ENCODE measurements at places on chromosomes 12 and 14.

- no peak for DNase-seq
These were observed 108.1 kb downstream of the ZFP36L1 start for GRCh38 chr14:68684466-68685418.

DNA sequence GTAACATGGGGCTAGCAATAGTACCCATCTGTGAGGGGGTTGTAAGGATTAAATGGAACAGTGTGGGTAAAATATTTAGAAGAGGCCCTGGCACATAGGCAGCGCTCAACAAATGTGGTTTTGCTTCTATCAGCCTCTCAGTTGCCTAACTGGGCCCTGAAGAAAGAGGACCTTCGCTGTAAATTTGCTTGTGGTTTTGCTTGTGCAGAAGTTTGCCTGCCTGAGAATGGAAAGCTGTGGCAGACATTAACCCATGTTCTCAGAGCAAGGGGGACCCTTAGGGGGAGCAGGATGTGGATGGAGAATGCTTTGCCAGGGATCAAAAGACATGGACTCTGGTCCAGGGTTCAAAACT is 160.1 kb downstream of the BRMS1L start:
- DNase-seq: no peak

GRCh38 chr14:76688383-76688671 is 72.9 kb upstream of the VASH1 start:
- no peak for DNase-seq

- DNase-seq: no peak
These were observed 249.7 kb downstream of the FOXG1 start for GRCh38 chr14:29016050-29016900.

GRCh38 chr14:57943541-57943940 is 77.6 kb upstream of the SLC35F4 start:
- no peak for DNase-seq

- DNase-seq: no peak
These were observed 40.1 kb downstream of the SMIM41 start for GRCh38 chr12:52119398-52120254.

DNA sequence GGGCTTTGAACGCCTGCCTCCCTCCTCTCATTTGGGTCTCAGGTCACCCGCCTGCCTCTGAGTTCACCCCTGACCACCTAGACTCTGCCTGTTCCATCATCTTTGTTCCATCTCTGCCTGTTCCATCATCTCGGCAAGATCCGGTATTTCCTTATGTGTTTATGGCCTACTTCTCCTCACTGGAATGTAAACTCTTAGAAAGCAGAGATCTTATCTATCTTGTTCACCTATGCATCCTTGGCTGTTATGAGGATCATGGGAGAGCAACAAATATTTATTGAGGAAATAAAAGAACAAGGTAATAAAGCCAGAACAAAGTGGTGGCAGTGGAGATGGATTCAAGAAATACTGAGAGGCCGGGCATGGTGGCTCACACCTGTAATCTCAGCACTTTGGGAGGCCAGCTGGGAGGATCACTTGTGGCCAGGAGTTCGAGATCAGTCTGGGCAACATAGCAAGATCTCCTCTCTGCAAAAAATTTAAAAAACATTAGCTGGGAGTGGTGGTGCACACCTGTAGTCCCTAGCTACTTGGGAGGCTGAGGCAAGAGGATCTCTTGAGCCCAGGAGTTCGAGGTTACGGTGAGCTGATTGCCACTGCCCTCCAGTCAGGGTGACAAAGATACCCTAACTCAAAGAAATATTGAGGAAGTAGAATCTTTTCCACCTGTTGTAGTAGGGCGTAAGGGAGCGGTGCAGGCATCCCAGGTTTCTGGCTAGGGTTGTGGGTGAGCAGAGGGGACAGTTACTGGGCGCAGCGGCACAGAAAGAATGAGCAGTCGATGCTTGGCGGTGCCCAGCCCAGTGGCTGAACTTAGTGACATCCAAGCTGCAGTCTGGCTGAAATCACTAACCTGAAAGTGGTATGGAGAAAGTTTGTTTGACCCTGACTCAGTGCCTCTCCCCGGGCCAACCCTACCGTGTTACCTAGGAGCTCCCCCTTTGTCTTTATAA is 1.7 kb upstream of the KLC1 start:
- DNase-seq: no peak

- DNase-seq: no peak
These were observed 109.2 kb upstream of the FUT8 start for GRCh38 chr14:65303190-65303898.

DNA sequence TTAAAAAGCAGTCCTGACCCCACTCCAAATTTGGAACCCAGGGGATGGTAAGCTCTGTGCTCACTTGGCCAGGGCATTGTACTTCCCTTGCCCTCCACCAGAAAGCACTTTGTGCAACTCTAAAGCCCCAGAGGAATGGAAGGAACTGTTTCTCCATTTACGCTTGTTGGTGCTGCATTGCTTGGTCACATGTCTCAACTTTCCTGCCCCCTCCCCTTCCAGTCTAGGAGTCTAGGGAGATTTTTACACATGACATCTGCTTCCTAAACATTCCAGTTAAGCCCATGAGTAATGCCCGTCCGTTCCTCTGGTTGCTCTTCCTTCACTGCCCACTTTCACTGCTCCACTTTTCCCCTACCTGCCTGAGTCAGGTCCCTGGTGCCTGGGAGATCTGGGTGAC is 92.6 kb upstream of the MAP1LC3B2 start:
- no peak for DNase-seq

- no peak for DNase-seq
These were observed 3.4 kb downstream of the TAS2R30 start for GRCh38 chr12:11130999-11131398.

- no peak for DNase-seq
These were observed 393.3 kb upstream of the RPL10L start for GRCh38 chr14:47044841-47045240.

DNA sequence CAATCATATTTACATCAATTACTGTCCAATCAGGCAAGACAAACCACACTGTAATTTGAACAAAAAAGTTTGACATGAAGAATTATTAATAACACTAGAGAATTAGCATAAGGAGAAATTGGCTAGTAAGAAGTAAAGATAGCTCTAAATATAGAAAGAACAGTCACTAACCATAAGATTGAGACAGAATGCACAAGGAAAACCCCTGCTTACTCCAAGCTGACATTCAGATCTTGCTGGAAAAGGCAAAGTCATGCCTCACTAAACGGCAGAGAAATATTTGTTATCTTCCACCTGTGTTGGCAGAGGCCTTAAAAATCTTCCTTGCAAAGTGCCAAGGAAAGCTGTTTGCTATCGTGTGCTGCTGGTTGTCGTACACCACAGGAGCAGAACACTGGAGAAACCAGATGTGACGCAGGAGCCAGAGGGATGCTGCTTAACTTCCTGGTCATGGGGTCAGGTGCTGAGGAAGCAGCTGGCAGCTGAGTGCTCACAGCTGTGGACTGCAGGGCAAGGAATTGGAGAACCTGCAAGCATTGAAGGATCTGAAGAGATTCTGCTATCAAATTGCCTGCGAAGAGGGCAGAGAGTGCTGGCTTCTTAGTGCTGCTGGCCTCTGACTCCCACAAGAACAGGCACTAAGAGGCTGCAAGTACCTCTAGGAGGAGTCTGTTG is 1323.3 kb downstream of the LRFN5 start:
- no peak for DNase-seq

DNA sequence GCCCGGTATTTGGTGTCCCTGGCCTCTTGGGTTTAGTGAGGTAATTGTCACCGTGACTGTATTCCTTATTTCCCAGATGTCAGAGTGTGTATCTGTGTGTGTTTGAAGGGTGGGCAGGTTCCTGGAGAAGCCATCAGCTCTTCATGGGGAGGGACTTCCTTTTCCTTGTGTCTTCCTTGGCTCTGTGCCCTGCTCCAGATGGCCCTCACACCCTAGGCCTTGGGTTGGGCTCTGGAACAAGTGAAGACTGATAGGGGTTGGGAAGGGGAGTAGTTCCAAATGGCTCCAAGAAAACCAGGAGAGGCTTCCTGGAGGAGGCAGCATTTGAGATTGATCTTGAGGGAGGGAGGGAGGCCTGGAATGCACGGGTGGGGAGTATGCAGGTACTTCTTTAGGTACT is 43.8 kb upstream of the PRIMA1 start:
- DNase-seq: no peak

DNA sequence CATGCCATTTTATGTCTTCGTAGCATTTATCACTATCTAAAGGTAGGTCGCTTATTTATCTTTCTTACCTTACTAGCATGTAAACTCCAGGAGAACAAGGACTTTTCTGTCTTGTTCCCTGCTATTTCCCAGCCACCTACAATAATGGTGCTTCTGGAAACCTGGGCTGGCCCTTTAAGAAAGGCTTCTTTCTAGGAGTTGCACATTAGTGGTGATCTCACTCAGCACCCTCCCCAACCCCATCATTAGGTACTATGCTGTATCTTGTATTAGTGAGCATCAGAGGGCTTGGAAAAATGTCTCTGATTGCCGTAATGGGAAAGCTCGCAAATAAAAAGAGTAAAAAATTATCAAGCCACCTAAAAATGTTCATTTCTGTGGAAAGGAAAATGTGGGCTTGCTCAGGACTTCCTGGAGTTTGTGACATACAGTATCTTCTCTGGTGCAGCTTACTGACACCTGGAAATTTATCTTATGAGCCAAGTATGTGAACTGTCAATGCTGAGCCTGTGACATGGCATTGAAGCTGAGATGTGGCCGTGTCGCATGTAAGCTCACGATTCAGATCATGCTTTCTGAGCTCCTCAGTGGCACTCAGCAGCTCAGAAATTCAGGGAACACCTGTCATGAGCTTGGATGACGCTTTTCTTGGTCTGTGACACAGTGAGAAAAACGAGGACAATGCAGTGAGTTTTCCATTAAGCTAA is 12.4 kb downstream of the CCDC92 start:
- no peak for DNase-seq

- DNase-seq: no peak
These were observed 67.2 kb downstream of the SCARB1 start for GRCh38 chr12:124796303-124796960.

- no peak for DNase-seq
These were observed 229.7 kb upstream of the NPAS3 start for GRCh38 chr14:32709027-32709426.

DNA sequence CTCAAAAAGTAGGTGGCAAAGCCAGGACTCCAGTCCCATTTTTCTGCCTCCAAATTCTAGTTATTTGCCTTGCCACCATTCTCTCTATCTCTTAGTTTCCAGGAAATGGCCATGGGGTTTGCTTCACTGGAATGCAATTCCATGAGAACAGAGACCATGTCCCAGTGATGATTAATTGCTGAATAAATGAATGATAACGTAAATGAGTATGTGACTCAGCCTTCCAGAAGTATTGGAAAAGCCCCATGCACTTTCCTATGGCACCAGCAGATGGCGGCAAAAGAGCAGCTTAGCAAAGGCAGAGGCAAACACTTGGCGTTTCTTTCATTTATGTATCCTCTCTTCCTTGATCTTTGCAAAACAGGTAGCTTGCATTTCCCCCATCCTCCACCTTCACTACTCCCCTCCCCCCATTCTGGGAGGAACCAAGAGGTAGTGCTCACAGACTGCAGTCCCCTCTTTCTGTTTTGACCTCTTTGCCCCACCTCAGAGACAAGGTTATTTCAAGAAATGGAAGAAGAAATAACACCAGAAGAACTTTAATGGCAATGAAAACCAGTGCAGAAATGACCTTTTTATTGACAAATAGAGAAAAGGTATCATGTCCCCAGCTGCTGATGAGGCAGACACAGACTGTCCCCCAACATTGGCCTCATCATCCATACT is 21.3 kb downstream of the TBX3 start:
- peak; percentile 19 for DNase-seq

GRCh38 chr14:99672506-99673304 is 11.4 kb upstream of the CYP46A1 start:
- DNase-seq: no peak

GRCh38 chr14:98622208-98623051 is 649.6 kb downstream of the BCL11B start:
- no peak for DNase-seq

DNA sequence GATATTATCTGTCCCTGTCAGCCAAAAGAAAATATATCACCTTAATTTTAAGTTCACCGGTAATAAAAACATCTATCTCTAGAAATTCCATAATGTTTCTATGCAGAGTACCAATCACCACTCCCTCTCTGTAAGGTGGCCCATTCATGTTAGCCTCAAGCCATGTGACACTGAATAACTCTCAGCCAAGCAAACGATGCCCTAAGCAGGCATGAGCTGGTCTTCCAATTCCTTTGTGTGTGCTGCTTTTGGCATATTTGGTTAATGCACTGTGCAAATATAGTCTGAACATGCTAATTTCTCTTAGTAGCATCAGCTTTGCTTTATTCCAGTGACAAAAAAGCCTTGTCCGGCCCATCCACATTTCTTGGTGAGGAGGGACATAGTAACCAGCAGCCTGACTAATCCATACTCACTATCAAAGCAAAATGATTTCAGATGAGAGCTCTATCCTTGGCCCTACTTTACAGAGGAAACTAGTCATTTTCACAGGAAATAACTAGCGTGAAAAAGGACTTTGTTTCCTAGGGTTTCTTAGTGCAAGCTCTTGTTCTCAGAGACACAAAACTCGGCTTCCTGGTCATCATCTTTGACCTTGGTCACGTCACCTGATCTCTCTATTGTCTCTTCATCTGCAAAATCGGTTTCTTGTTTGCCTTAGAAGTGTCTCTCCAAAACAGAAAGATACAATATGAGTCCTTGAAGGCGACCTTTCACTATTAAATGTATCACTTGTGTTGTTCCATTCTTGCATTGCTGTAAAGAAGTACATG is 59.2 kb upstream of the RTRAF start:
- no peak for DNase-seq

GRCh38 chr12:53560351-53560750 is 53.1 kb upstream of the NPFF start:
- DNase-seq: no peak

DNA sequence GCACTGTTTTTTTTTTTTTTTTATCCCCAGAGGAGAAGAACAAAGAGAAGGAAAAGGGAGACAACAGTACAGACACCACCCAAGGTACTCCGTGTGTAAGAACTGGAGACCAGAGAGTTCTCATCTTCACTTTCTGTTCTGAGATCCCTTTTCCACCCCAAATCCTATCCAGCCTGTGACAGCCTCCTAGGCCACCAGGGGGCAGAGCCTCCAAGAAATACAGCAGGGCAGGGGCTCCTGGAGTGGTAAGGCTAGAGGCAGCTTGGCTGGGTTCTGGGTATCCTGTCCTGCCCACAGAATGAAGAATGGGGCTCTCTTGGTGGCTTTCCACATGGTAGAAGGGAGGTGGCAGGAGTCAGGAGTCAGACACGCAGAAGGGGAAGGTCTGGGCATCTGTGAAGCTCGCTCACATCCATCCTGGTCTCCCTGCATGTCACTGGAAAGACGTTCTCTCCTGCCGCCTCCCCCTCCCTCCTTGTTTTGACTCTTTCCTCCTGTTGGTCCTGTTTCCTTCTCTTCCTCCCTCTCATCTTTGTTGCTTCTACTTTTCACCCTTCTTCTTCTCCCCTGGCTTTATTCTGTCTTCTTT is 12.0 kb downstream of the CLSTN3 start:
- peak; percentile 6 for DNase-seq

GRCh38 chr14:90508536-90509254 is 111.9 kb downstream of the CALM1 start:
- DNase-seq: peak; percentile 11

- DNase-seq: no peak
These were observed 5.7 kb upstream of the JDP2 start for GRCh38 chr14:75422169-75422568.

- DNase-seq: no peak
These were observed 36.7 kb upstream of the LGALS3 start for GRCh38 chr14:55092341-55092740.

GRCh38 chr12:122486805-122487426 is 13.8 kb downstream of the ZCCHC8 start:
- no peak for DNase-seq

- no peak for DNase-seq
These were observed 35.7 kb downstream of the PAWR start for GRCh38 chr12:79655036-79655435.

- DNase-seq: no peak
These were observed 22.8 kb downstream of the IFT81 start for GRCh38 chr12:110146986-110147385.
